Activated CD8-positive, alpha-beta T cell treated with anti-CD3 and anti-CD28 coated beads for 36 hours (primary cell): ENCODE measurements at places on chromosomes 7 and 10. TPM values are rescaled to one million over a fixed set of nuclear protein-coding genes. Genes with fewer than 3 reads are reported as not detected.

DNA sequence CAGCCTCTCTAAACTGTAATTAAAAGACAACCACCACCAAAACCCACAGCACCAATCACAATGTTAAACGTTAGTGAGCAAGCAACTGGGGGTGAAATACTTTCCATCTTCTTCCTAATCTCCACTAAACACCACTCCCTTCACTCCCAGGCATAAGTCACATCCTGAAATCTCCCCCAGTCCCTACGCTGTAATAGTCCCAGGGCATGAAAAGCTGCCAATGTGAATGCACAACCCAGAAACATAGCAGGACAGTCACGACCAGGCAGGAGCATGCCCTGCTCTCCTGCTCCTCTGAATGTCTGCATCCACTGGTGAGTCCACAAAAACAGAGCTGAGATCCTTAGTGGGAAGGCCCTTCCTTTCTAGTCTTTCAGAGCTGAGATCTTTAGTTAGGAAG, 288.9 kb downstream of the PARD3 start:
- no peak for DNase-seq
- H3K4me3 ChIP-seq: no peak overlapping the region
- no peak overlapping the region for H3K27ac ChIP-seq
- H3K4me1 ChIP-seq: peaks cover 2% of the 10 kb centered on the region
- peaks cover 1% of the 10 kb centered on the region for H3K27me3 ChIP-seq

SPDYE5 gene
- total RNA-seq: not detected

GRCh38 chr7:6269527-6269926, 2.9 kb downstream of the CYTH3 start:
- H3K36me3 ChIP-seq: no peaks in the 10 kb centered on the region
- peaks cover 26% of the 10 kb centered on the region for H3K27me3 ChIP-seq
- H3K27ac ChIP-seq: no peak overlapping the region
- no peak overlapping the region for H3K4me3 ChIP-seq
- DNase-seq: no peak
- peaks cover 17% of the 10 kb centered on the region for H3K4me1 ChIP-seq

CCDC136 gene
- 9.6 TPM for total RNA-seq

SPDYE1 gene
- not detected for total RNA-seq

DNA sequence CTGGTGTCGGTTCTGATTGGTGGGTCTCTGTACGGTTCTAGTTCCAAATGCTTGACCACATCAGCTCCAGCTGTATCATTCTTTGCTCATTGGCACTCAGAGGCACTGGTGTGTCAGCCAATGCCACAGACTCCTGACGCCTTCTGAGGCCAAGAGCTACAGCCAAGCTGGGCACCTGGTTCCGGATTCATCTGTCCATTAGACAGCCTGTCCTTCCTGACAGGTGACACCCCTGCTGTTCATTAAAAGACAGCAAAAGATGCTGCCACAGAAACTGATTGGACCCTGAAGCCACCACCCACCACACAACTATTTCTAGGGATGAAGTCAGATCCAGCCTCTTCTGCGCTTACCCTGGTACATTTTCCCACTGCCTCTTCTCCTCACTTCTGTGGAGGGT, 35.6 kb downstream of the COL13A1 start:
- no peaks in the 10 kb centered on the region for H3K36me3 ChIP-seq
- no peak overlapping the region for H3K4me3 ChIP-seq
- H3K27me3 ChIP-seq: peaks cover 6% of the 10 kb centered on the region
- H3K27ac ChIP-seq: no peak overlapping the region

STMP1 gene
- 23.4 TPM for total RNA-seq

DNA sequence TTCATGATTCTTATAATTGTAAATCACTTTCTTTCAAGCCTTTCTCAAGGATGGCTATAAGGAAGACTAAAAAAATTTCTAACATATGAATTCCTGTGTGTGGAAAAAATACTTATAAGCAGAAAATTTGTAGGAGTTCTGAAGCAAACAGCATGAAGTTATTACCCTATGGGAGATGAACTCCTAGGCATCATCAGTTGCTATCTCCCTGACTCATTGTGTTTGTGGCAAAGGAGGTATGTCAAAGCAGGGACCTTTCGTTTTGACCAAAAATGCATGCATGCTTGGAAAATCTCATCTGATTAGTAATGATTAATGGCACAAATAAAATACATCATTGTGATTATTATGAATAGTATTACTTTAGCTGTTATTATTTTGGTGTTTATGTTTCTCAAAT, 59.4 kb downstream of the CALCR start:
- H3K4me1 ChIP-seq: no peaks in the 10 kb centered on the region
- H3K27me3 ChIP-seq: no peaks in the 10 kb centered on the region
- no peak overlapping the region for H3K4me3 ChIP-seq
- H3K36me3 ChIP-seq: no peaks in the 10 kb centered on the region

SPAG6 gene
- total RNA-seq: not detected

DNA sequence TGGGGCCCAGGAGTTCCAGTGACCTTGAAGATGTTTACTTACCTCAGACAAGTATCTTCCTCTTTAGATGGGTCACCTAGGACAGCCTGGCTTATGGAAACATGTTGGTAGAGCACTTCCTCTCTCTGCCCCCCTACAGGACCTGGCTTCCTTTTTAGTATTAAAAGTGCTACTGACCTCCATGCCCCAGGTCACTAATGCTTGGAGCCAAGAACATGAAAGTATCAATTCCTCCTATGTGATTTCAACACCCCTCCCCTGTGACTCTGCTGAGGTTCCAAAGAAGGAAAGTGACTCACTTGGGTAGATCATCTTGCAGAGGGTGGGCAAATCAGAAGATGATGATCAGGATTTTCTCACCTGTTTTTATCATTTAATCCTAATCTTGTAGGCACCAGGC, 125.3 kb upstream of the CCDC6 start:
- no peaks in the 10 kb centered on the region for H3K27me3 ChIP-seq
- no peak overlapping the region for H3K27ac ChIP-seq
- H3K4me3 ChIP-seq: no peak overlapping the region
- no peak for DNase-seq
- H3K36me3 ChIP-seq: no peaks in the 10 kb centered on the region

DNA sequence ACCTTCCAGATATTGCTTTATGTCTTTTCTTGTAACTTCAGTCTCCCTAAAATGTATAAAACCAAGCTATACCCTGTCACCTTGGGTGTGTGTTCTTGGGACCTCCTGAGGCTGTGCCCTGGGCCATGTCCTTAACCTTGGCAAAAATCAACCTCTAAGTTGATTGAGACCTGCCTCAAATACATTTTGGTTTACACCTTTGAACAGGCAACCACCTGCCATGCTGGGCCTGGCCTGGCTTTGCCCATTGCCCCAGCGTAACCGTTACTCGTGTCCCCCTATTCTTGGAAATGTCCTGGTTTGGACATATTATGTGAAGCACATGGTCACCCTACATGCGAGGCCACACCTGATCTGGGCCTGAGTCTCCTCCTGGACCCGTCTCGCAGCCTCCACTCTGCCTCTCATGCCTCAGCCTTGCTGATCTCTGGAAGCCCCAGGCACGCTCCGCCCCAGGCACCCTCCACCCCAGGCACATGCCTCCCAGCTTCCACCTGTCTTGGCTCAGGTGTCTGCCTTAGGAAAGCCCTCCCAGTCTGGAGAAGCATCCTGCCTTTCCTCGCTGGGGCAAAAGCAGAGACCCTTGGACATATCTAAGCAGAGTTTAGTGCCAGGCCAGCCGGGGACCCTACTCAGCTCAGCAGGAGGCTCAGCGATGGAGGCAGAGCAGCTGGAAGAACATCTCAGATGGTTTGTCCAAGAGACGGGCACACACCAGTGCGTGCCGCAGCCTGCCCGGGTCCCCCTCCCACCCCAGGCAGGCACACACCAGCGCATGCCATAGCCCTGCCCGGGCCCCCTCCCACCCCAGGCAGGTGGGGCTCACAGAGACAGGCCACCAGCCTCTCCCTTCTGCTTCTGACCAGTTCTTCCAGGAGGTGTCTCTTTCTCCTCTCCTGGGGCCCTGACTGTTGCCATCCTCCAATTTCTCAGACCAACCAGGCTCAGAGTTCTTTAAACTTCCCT, 4.0 kb upstream of the VIPR2 start:
- DNase-seq: no peak
- no peaks in the 10 kb centered on the region for H3K36me3 ChIP-seq
- peaks cover 9% of the 10 kb centered on the region for H3K27me3 ChIP-seq
- no peaks in the 10 kb centered on the region for H3K4me1 ChIP-seq
